LNCaP clone FGC (cell line): ENCODE measurements at places on chromosomes 12 and 14.
A peak's percentile ranks its signal among the peaks of the same experiment; 100 is the strongest.

GRCh38 chr12:102912258-102912657 lies 4.8 kb downstream of the PAH start:
- DNase-seq, result no peak

DNA sequence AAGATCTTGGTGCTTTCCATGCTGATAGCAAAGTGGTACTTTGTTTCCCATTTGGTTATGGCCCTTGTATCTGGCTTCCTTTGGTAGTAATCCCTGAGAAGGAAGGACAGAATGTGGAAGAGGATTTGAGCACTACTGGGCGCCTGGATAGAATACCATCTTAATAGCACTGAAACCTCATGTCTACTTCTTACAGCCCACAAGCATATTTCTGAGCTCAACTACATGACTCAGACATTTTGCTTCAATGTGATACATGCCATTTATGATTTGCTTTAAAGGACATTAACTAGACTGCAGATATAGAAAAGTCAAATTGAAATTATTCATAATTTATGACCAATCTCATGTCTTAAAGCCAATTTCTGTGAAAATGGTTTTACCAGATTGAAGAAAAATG lies 80.4 kb downstream of the LIN7A start:
- no peak for DNase-seq

DNA sequence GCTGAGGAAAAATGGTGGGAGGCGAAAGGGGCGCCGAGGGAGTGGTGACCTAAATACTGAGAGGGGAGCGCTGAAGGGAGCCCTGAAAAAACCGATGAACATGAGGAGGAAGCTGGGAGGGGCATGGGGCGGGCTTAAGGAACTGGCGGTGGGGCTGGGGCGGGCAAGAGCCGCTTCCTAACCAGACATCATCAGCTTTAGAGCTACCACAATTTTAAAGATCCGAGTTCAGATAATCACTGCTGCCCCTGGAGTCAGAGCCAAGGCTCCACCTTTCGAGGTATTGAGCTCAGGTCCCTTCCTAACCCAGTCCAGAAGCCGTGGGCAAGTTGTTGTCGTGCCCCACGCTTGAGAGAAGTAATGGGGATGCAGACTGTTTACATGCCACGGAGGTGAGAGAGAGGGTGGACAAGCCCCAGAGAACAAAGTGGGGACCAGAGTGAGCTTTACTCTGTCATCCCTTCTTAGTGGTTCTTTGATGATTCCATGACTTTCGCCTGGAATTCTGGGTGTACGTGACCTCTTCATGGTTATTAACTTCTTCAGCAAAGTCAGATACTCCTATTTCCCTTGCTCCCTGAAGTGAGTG lies 393 bp downstream of the ORMDL2 start:
- peak; percentile 6 for DNase-seq

DNA sequence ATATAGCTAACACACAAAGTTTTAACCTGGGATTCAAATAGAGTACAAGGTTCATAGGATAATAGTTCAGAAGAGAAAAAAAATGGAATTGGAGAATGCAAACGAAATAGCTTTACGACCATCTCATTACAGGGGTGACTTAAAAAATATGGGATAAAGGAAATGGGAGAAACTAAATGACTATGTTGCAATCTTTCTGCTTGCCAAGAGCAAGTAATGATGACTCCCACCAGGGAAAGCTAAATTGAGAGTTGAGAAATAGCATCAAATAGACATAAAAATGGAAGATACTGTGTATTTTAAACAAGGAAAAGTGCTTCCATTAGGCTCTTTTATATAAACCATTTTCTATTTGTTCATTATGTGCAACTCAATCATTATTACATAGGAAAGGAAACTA lies 155.7 kb upstream of the ATXN7L3B start:
- DNase-seq, result no peak

- DNase-seq, result no peak
These were observed 1752.4 kb upstream of the FLRT2 start for GRCh38 chr14:83777516-83777915.

DNA sequence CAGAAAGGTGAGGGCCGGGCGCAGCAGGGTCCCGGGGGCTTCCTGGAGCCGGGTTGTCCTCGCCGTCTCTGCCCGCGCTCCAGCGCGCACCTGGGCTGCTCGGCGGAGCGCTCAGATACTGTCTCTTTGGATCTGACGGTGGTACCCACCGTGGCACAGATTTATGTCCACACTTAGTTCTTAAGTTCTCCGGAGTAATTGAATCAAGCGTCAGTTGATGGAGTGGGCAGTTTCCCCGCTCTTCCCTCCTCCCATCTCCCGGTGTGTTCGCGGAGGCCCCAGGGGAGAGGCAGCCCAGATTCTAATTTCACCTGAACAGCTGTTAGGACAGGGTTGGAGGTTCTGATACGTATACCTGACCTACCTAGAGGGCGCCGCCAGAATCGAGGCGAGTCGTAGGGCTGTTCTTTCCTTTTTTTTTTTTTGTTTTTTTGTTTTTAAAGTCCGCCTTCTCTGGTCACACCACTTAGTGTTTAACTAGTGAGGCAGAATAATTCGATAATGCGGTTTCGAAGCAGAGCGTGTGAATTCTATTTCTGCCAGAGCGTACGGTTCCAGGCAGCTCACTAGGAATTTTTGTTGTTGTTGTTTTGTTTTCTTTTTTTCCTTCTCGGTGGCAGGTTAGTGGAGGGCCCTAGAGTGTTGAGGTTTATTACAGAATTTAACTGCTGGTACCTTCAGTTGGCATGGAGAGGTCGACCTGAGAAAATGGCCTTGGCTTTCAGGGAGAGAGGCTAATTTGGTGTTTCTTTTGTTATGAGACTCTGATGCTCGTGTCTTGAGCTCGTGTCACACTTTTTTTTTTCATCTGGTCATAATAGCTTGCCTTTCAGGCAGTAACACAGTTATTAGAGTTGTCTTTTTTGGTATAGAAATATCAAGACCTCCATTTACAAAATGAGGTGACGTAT lies 22.3 kb upstream of the GNS start:
- no peak for DNase-seq

GRCh38 chr14:34372786-34373185 lies 89.3 kb downstream of the SPTSSA start:
- no peak for DNase-seq

DNA sequence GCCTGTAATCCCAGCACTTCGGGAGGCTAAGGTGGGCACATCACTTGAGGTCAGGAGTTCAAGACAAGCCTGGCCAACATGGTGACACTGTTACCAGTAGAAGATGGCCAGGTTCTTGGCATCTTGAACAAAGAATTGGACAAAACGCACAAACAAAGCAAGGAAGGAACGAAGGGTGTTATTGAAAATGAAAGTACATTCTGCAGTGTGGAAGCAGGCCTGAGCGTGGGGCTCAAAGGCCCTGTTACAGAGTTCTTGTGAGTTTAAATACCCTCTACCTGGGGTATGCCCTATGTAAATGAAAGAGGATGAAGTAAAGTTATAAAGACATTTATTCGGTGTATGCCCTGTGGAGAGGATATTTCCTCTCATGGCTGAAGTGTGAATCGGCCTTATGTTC lies 20.8 kb upstream of the CDK17 start:
- no peak for DNase-seq

DNA sequence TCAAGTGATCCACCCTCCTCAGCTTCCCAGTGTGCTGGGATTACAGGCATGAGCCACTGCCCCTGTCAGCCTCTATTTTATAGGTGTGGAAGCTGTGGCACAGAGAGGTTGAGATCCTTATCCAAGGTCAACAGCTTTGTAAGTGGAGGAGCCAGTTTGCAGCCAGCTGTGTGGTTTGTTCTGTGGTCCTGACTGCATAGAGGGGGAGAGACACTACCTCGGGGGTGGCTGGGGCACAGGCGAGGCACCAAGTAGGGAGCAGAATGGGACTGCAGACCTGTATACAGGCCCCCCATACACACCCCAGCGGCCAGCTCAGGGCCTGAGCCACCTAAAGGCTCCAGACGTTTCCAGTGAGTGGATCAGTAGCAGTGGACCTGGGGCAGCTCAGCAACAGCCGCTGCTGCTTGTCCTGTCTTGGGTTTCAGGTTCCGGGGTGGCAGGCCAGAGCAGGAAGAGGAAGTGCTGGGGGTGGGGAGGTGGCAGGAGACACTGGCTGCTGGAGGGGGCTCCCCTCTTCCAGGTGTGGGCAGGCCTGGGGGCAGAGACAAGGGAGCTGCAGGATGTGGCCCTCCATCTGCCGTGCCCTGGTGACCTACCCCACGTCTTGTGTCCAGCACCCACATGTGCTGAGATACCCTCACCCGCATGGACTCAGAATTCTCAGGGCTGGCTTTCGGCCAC lies 11.0 kb downstream of the ORAI1 start:
- no peak for DNase-seq

- DNase-seq, result no peak
These were observed 242.3 kb downstream of the NRXN3 start for GRCh38 chr14:78412475-78412874.

GRCh38 chr14:71852181-71852580 lies 80.0 kb upstream of the RGS6 start:
- DNase-seq, result no peak

- DNase-seq, result no peak
These were observed 71.5 kb downstream of the AACS start for GRCh38 chr12:125136702-125137101.

GRCh38 chr14:39451811-39452210 lies 19.6 kb upstream of the FBXO33 start:
- DNase-seq, result no peak

- DNase-seq, result no peak
These were observed 17.8 kb upstream of the PAPOLA start for GRCh38 chr14:96484399-96484798.

DNA sequence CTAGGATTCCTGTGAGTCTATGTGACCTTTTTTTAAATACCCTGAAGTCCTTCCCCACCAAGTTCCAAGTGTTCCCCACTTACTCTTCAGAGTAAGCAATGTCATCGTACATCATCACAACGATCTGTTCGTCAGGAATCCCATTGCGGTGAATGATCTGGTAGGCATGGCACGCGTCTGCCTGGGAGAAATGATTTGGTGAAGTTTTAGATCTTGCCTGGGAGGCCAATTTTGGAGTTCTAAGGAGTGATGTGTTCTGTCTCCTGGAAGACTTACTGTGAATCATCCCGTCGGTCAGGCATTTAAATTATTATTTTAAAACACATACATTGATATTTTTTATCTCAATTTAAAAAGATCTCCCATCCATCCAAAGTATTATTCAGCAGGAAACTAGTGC lies 29.8 kb downstream of the LGMN start:
- DNase-seq, result no peak

- no peak for DNase-seq
These were observed 25.3 kb downstream of the OAS2 start for GRCh38 chr12:113003636-113004035.

- peak; percentile 3 for DNase-seq
These were observed 97.9 kb downstream of the RERGL start for GRCh38 chr12:17992002-17992656.

DNA sequence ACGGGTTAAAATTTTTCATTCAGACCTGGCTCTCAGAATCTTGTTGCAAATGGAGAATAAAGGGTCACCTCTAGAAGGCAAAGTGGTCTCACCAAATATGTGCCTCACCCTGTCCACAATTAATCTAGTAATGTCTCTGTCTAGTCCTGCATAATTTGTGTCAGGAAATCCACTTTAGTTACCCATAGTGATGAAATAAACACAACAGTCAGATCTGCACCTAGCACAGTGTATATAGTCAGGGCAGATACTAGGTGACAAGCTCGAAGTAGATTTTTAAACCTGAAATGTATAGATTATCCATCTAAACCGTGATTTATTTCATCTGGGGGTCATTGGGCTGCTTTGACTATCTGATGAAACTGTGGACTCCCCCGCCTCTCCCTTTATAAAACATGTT lies 15.9 kb upstream of the FLVCR2 start:
- DNase-seq, result no peak

- peak; percentile 28 for DNase-seq
These were observed 48.5 kb downstream of the SAV1 start for GRCh38 chr14:50619569-50620141.

DNA sequence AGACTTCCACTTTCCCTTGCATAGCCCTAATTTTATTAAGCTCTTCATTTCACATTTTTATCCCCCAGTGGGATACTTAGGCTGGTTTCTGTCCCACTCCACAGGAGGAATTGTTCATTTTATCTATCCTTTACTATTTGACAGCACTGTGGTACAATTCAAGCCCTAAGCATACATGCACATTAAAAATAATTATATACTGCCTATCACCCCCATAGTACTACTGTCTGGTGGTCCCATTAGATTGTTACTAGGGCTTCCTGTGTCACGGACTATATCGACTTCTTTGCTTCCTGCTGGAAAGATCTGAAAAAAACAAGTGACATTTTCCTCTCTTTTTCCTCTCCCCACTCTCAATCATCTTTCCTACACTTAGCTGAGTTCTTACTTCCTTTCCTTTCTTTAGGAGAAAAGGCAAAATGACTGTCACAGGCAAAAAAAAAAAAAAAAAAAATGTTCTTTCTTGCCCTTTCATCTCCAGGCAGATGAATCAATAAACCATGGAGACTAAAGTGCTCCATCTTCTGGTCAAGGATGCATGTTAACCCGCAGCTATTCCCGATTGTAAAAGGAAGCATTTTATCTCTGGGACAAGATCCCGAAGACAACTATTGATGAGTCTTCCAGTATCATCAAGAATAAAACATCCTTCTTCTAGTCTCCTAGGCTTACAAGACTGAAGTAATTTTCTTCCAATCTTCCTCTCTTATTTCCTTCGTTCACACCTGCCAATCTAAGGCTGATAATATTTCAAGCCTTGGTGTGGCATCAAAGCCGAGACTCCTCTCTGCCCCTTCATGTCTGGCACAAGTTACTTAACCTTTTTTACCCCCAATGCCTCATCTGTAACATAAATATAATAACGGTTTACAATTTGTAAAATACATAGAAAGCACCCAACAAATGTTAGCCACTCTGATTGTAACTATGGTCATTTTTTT lies 94.4 kb upstream of the PLEKHG7 start:
- peak; percentile 46 for DNase-seq

DNA sequence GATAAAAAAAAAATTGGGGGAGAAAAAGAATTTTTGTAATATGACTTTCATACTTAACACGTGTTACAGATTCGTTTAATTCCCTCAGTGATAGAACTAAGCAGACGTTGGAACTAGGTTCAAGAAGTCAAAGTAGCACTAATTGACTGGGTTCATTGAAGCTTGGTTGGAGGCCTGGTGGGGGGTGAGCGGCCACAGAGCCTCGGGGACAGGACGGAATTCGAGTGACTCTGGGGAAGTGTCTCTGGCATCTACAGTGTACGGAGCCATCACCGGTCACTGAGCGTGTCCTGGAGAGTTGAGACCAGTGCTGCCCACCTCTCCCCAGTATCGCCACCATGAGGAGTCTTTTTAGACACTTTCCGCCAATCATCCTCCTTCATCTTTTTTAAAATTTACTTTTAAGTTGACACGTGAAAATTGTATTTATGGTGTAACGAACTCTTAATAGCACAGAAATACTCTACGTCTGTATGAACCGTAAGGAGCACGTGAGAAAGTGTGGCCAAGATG lies 1.3 kb downstream of the ZFYVE21 start:
- DNase-seq, result no peak

- no peak for DNase-seq
These were observed 78.7 kb downstream of the HECTD1 start for GRCh38 chr14:31128601-31129526.

GRCh38 chr12:123952037-123952436 lies 20.6 kb downstream of the CCDC92 start:
- DNase-seq, result peak; percentile 33
